ENCODE measurements at places on chromosomes 5 and 9.

DNA sequence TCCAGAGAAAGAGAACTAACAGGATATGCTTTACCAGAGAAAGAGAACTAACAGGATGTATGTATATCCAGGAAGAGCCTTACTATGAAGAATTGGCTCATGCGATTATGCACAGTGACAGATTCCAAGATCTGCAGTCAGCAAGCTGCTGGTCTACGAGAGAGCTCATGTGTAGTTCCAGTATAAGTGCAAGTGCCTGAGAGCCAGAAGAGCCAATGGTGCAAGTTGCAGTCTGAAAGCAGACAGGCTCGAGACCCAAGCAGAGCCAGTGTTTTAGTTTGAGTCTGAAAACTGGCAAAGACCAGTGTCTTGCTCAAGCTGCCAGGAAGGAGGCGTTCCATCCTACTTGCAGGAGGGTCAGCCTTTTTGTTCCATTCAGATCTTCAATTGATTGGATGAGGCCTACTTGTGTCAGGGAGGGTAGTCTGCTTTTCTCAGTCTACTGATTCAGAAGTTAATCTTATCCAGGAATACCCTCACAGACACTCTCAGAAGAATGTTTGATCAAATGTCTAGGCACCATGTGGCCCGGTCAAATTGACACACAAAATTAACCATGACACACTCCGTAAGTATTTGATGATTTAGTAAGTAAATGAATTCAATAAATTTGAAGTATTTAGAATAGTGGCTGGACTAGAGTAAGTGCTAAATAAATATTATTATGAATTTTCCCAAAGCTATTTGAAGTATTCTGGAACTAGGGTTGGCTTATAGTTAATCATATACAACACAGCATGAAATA, 372.1 kb upstream of the SGCD start:
- DNase-seq: no peak

DNA sequence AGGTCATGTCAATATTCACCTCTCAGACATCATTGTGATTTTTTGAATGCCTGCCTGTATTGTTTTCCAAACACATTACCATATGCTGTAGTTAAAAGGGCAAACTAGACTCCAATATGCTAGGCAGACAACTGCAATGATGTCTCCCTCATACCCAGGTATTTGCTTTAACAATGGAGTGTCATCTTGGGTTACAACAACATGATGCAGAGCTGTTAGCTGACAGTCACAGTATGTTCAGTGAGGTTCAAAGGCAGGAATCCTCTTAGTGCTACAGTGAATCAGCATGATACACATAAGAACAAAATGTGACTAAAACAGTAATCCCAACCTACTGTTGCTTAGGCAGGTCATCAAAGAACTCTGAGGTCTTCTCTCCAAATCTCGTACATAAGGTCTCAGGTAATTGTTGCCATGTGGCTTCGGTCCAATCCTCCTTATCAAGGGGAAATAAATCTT, 24.0 kb downstream of the OR1J1 start:
- DNase-seq: no peak

DNA sequence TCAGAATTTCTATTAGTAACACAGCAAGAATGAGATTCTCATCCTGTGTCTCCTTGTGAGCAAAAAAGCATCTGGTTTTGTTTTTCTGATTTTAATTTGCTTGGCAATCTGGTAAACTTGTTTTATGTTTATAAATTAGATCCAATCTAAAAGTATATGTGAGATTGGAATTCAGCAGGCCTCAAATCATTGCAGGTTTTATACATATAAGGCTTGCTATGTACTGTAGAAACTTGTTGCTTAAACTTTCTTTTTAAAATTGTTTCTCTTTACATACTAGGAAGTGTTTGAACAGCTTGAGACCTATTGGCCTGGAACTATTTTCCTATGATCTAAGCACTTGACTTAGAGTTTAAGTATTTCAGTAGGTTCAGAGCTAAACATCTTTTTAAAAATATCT, 1037.8 kb downstream of the NR2F1-AS1 start:
- no peak for DNase-seq

- DNase-seq: no peak
These were observed 559.7 kb downstream of the ACTL7B start for GRCh38 chr9:108296056-108296455.

GRCh38 chr5:168985454-168985853, 315.5 kb downstream of the SLIT3 start:
- DNase-seq: no peak

DNA sequence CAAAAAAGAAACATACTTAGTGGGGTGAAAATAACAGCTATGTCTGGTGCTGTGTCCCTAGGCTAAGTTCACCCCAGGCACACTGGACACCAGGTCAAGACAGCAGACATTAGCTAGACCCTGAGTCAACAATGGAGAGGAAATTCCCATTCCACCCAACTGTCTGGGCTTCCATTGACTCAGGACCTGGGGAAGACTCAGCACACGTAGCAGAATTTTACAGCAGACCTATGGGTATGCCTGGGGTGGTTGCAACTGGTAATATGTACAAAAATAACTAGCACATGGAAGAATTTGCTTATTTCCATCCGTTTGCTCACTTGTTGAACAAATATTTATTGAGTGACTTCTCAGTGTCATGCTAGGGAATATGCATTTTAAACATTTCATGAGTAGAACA, 117.0 kb downstream of the GAS1 start:
- DNase-seq: no peak

DNA sequence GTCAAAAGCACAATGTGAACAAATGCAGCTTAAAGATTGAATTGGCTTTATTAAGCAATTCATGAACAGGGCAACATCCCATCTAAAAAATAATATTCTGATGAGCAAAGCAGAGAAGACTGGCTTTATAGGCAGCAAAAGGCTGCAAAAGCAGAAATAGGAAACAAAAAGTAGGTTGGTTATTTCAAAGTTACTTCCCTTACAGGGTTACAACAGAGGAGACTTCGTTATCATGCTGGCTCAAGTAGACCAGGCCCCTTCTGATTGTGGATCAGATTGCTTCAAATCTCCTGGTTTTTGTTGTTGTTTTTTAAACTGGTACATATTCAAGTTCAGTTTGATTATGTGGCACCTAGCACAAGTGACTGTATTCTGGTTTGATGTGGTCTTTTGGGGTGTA, 73.1 kb downstream of the MAN2A1 start:
- no peak for DNase-seq

GRCh38 chr5:135481909-135482311, 29.8 kb upstream of the TIFAB start:
- DNase-seq: no peak

- DNase-seq: no peak
These were observed 111.1 kb upstream of the IFNK start for GRCh38 chr9:27412963-27413362.

DNA sequence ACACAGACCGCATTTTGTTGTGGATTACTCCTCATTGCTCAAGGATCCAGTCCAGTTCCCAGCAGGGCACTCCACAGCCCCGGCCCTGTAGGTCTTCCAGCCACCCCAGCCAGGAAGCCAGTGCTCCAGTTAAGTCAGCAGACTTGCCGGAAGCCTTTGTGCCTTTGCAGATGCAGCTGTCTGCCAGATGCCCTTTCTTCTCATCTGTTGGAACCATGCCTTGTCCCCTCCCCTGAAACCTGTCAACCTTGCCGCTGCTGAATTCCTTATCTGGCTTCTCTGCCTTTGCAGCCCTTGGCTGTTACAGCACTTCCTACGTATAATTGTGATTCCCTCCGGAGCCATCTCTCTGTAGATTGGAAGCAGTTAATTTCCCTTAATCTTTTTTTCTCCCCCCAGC, 28.4 kb downstream of the PSAT1 start:
- no peak for DNase-seq

GRCh38 chr9:127608104-127608966, 3.7 kb upstream of the STXBP1 start:
- peak; percentile 63 for DNase-seq

- DNase-seq: no peak
These were observed 97.7 kb upstream of the HCN1 start for GRCh38 chr5:45793638-45794532.

DNA sequence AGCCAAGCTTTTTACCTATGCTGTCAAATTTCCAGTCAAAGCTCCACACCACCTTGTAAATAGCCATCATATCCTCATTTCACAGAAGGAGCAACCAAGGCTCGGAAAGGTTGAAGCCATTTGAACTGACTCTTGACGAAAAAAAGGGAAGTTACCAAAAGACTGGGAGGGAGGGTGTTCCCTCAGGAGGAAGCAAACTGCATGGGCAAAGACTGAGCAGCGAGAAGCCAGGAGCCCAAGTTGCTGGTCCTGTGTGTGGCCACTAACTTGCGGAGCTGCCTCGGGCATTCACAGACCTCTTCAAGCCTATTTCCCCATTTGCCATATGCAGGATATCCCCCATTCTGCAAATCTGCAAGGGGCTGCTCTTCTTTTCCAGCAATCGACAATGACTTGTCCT, 37.4 kb downstream of the TTLL11 start:
- DNase-seq: no peak

DNA sequence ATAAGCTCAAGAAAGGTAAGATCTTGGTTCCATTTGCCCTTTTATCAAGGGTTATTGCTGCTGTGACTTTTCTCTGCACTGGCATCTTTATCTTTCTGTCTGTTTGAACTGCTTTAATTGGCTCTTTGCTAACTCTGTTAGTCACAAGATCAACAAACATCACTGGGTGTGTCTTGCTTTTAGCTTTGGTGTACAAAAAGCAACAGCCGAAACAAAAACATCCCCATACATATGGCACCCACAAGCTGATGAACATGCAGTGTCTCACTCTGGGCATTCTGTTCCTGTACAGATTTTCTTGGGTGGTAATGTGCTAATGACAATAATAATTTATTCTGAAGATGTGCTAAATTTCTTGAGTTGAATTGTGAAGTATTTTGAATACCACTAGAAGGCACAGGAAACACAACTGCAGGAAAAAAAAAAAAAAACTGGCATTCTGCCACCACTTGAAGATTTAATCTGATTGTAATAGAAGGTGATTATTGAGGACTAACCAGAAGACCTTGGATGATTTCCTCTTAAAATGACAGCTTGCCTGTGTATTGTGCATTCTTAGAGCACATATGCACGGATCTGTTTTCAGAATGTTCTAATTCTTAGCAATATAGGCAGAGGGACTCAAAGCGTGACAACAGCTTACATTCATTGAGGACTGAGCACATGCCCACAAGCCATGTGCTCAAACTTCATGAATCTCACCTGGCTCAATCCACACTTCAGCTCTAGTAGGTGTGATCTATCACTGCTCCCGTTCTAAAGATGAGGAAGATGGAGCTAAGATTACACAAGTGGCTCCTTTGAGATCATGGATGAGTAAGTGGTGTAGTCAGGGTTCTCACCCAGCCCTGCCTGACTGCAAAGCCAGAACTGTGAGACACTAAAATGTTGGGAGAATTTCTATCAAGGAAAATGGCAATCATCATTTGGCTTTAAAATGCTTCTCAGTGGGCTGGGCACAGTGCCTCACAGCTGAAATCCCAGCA, 96.4 kb downstream of the EBF1 start:
- DNase-seq: no peak

DNA sequence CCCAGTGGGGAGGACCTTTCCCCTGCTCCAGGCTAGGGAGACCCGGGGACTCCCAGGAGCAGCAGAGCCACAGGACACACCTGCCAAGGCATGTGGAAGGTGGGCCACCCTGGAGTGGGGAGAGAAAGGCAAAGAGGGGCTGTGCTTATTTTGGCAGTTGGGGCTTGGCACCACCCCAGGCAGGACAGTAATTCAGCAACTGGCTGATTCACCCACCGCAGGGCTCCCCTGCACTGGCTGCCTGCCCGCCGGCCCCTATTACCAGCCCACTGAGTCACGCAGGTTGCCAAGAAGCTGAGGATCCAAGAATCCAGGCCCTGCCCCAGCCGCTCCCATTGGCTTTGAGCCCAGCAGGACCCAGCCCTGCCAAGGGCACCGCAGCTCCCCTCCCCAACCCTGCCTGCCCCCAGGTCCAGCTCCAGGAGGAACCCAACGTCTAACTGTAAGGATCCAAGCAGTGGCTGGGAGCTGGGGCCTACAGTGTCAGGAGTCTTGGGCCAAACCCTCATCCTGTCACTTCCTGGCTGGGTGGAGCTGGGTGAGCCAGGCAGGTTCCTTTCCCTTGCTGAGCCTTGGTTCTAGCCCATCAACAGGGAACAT, 14.2 kb upstream of the RALGDS start:
- no peak for DNase-seq

- no peak for DNase-seq
These were observed 527.8 kb upstream of the ZNF608 start for GRCh38 chr5:125274211-125274610.

- DNase-seq: no peak
These were observed 234.2 kb upstream of the IRX2 start for GRCh38 chr5:2985718-2986117.

GRCh38 chr9:128921881-128922763, 1.3 kb downstream of the PHYHD1 start:
- DNase-seq: no peak

DNA sequence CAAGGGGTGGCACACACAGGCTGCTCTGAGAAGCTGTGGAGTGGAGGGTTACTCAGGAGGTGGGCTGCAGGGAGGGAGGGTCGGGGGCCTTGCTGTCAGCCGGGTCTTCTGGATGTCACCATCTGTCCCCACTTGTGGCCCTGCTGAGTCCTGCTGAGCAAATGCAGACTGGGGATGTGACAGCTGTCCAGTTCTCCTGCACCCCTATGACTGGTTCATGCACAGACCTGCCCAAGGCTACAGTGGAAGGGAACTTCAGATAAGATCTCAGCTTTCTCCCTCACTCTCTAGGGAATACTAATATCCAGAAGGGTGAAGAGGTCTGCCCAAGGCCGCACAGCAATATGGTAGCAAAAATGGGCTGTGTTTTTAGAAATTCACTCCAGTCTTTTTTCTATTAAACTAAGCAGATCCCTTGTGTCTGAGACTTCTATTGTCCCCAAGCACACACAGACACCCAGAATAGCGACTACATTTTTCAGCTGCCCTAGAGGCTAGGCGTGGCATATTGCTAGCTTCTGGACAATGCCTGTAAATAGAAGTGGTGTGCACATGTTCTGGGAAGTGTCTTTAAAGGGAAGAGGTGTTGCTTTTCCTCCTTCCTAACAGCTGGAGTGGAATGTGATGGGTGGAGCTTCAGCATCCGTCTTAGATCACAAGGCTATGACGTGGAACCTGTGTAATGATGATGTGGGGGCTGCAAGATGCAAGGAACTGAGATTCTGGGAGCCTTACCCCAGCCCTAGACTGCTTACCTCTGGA, 51.1 kb upstream of the TBC1D2 start:
- no peak for DNase-seq

- DNase-seq: no peak
These were observed 15.5 kb upstream of the CCNJL start for GRCh38 chr5:160327818-160328217.

DNA sequence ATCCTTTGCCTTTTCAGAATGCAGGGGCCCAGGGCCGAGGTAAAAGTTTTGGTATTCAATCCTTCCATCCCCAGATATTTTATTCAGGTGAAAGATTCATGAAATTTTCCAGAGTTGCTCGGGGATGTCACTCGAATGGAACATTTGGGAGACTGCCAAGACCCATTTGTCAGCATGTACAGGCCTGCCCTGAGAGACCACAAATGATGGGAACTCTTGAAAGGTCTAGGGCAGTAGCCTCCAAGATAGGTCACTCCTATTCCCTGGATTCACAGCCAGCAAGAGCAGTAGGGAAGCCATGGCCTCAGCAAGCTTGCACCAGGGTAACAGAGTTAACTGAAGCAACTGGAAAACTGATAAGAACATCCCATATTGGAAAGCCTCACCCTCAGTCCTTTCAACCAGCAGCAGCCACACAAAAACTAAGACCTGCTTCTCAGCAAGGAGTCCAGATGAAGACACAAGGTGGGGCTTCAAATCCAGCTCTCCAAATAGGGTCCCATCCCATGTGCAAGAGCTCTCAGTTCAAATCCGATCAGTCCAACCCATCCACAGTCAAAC, 12.5 kb downstream of the CARD6 start:
- DNase-seq: no peak

- no peak for DNase-seq
These were observed 117.4 kb downstream of the RGS3 start for GRCh38 chr9:113580954-113581311.
